ENCODE measurements at places on chromosomes 2 and 18.

DNA sequence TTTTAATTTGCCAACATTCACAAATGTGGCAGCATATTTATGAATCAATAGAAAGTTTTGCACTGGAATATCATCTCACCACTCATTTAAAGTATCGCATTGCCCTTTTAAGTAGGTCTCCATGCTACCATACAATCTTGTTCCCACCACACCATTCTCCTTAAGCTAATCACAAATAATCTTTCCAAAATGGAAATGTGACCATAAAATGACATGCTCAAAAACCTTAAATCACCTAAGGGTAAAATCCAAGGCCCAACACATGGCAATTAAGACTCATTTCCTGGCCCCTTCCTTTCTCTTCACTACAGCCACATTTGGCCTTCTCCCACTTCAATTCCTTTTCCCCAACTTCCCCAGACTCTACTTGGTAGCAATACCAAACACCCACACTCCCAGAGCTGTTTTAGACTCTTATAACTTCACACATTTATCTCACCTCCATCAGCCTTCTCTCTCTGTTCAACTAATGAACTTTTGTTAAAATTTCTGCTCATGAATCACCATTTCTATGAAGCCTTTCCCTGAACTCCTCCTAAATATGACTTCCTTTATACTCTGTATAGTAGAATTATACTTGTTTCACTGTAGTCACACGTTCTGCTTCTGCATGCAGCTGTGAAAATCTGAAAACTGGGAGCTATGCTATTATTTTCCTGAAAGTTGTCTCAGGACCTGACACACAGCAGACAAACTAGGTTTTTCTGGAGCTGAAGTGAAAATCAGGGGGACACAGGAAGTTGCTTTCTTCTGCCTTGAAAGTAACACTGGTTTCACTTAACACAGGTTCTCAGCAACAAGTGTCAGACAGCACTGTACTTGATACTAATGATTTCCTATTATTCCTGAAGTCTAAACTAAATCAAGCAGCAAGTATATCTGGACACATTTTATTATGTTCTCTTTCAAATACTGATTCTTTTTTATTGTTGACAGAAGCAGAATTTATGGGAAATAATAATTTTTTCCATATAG, 303.9 kb downstream of the ZEB2 start:
- DNase-seq: no peak

DNA sequence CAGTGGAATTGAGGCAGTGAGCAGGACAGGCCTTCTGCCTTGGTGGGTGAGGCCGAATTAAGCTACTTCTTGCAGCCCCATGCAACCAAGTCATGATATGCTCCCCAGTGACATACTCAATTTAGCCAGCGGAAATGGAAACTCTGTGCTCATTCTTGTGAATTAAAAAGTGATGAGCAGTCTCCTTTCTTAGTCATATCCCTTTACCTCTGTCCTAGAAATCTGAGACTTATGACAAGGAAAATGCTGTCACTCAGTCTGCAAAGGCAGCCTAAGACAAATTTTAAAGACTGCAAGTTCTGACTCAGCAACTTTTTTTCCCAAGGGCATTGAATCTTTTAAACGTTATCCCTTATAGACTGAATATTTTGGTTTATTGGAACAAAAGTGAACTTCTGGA, 218.2 kb downstream of the SH3BP4 start:
- peak; percentile 37 for DNase-seq

DNA sequence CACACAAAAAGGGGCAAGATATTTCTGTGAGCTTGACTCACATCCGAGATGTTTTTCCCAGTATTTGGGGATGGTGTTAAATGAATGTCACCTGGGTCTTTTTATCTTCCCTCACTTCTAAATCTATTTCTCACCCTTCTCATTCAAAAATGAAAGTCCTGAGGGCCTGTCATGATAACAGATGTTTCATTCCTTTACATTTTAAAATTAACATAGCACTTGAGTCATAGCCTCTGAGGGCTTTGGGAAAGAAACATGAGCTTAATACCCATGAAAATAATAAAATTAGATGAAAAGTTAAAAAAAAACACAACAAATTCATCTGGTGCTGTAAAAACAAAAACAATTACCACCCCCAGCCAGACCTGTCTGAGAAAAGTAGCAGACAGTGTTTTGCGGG, 226.7 kb downstream of the HNMT start:
- DNase-seq: no peak

DNA sequence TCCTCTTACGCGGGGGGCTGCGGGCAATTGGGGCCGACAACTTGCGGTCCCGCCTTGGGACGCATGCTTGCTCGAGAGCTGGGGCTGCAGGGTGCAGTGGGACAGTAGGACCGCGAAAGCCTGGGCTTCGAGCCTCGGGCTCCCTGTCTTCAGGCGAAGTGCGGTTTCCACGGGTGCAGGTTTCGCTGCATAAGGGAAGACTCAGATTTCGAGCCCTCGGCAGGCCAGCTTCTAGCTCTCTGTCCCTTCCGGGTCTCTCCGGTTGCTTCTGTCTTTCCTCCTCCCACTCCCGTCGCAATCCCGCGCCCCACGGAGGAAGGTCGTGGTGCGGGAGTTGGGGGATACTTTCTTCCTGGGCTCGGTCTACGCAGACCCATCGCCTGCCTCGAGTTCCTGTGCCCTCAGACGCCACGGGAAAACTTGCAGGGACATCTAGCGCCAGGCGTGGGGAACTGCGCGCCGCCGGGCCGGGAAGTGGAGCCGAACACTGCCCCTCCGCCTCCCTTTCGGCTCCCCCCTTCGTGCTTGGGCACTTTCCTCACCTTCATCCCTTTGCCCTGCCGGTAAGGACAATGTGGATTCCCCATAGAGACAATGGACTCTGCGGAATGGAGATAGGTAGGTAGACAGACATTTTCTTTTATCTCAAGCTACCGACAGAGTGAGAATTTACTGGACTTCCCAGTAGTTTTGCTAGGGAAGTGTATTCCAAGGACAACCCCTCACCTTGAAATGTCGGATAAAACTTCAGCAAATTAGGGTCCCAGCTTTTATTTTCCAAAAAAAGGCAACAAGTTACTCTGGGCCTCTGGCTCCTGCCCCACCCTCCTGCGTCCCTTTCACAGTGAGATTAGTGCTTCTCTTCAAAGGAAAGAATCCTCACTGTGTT, 4.2 kb upstream of the HOXD13 start:
- DNase-seq: peak; percentile 94

GRCh38 chr2:1514391-1515072, 101.3 kb downstream of the TPO start:
- DNase-seq: no peak

GRCh38 chr2:102514061-102514785, 41.2 kb downstream of the SLC9A4 start:
- DNase-seq: peak; percentile 37

DNA sequence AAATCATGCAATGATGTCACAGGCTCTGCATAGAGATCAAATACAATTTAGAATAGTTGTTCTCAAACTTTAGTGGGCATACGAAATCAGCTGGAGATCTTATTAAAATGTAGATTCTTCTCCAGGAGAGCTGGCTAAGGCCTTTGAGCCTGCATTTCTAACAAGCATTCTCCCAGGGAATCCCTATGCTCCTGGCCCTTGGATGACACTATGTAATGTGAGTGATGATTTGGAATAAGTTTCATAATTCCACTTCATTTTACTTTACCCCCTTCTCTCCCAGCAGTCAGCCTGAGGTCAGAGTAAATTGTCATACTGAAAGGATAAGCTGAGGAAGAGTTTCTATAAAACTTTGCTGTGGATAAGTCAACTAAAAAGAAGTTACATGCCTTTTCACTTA, 189.1 kb downstream of the UBE2E3 start:
- no peak for DNase-seq

- DNase-seq: no peak
These were observed 23.9 kb upstream of the CEP68 start for GRCh38 chr2:65032019-65032975.

GRCh38 chr2:25358836-25359235, 17.1 kb upstream of the DNMT3A start:
- DNase-seq: no peak

GRCh38 chr2:121205321-121205942, 79.6 kb downstream of the TFCP2L1 start:
- no peak for DNase-seq

- no peak for DNase-seq
These were observed 241.8 kb upstream of the RAB12 start for GRCh38 chr18:8367217-8367988.

DNA sequence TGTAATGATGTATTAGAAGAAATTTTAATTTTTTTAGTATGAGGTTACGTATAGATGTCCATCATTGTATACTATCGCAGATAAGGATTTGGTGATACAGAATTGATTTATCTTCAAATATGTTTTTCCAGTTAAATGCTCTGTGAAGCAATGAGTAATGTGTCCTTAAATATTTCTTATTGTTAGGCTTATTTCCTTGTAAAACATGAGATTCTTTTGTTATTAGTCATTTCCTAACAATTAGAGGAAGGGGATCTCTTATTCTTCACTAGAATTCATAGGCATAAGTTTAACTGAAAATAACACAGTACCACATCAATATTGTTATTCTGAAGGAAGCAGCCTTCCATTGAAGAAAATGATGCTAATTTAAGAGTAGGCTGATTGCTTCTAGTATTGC, 15.5 kb upstream of the OTX1 start:
- no peak for DNase-seq

GRCh38 chr18:54388203-54389142, 30.8 kb downstream of the C18orf54 start:
- no peak for DNase-seq

DNA sequence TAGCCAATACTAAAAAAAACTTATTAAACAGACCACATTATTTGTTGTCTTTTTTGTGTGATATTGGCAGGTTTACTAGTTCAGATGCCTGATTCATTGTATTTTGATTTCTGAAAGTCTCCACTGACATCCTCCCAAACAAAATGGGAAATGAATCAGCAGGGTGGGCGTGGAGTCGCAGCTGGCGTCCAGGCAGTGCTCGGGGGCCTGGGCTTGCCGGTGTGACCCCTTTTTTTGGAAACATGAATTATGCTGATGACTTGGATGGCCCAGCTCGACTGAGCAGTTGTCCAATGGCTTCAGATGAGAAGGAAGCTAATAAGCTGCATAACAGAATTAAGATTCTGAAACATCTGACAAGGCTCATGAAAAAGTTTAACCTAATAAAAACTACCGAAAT, 1.7 kb upstream of the KCNG2 start:
- no peak for DNase-seq

- DNase-seq: no peak
These were observed 70.8 kb downstream of the TNP1 start for GRCh38 chr2:216789081-216789480.

DNA sequence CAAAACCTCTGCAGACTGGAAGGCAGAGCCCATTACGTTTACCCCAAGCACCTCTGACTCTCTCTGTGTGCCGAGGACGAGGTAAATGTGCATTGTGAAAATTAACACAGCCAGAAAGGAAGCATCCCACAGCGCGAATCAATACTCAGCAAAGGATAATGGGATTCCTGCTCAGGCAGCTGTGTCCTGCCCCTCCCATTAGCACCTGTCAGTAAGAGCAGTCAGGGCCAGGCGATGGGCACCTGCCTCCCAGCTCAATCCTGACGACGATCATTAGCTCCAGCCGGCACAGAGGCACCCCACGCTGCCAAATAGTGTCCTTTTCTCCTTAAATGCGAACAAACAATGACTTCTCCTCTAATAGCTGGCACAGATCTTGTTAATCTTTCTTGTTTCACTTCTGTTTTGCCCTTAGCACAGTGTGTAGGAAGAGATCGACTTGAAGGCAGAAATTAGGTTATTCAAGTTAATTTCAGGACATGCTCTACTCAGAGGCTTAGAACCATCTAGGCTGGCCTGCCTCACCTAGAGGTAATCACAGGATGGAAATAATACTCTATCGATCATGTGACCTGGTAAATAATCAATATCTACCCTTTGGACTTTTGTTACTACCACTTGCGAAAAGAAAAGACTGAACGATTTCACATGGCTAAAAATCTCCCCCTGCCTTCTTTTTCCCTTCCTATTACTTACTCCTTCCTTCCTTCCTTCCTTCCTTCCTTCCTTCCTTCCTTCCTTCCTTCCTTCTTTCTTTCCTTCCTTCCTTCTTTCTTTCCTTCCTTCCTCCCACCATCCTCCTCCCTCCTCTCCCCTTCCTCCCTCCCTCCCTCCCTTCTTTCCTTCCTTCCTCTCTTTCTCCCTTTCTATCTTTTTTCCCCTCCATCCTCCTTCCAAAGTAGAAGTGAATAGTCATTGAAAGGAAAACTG, 487.9 kb upstream of the ID2 start:
- DNase-seq: no peak

DNA sequence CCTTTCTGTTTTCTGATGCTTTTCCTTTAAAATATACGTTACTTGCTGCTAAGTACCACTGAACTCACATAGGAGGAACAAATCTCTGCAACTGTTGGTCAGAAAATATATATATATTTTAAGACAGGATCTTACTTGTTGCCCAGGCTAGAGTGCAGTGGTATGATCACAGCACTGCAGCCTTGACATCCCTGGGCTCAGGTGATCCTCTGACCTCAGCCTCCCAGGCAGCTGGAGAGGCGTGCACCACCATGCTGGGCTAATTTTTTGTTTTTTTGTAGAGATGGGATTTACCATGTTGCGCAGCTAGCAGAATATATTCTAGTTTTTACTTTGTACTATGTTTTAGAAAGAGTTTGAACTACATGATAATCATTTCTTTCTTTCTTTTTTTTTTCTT, 51.5 kb downstream of the EHBP1 start:
- no peak for DNase-seq

- DNase-seq: no peak
These were observed 213.0 kb downstream of the RNF152 start for GRCh38 chr18:61679836-61680235.

GRCh38 chr2:122478117-122478516, 722.7 kb downstream of the TSN start:
- no peak for DNase-seq

DNA sequence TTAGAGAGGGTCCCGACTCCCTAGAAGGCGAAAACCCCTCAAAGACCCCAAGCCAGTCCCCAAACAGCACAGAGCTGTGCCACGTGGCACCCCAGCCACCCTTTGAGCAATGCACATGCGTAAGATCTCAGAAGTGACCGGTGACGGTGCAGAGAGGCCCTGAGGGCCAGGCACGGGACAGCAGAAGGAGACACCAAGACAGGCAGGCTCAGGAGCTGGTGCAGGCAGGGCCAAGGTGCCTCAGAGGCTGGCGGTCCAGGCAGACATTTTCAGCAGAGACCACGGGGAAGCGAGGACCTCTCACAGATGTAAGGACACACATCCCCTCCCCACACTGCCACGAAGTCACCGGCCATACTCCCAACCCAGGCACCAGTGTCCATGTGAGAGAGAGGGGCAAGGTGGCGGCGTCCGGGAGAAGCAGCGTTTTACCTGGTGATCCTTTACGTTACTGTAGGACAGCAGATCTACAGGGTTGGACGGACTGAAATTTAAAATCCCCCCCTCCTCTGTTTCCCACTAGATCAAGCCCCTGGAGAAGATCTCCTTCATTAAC, 2.0 kb upstream of the RAB17 start:
- DNase-seq: no peak

All from 8988T (cell line).